Omental fat pad (tissue), 4 donors: ENCODE measurements at places on chromosomes 3 and 15. TPM values are rescaled to one million over a fixed set of nuclear protein-coding genes. Genes with fewer than 3 reads are reported as not detected.

GRCh38 chr3:27960133-27960532 lies 238.0 kb upstream of the EOMES start:
- no peak for DNase-seq

- DNase-seq, result no peak
Observed at GRCh38 chr3:143307613-143308183, 188.1 kb downstream of the CHST2 start.

- no peak for DNase-seq
Observed at GRCh38 chr15:68428431-68428940, 3.5 kb downstream of the ITGA11 start.

GRCh38 chr3:124451630-124452317 lies 278.5 kb upstream of the UMPS start:
- no peak for DNase-seq

PPM1M gene
- total RNA-seq, result 26.9 TPM

DNA sequence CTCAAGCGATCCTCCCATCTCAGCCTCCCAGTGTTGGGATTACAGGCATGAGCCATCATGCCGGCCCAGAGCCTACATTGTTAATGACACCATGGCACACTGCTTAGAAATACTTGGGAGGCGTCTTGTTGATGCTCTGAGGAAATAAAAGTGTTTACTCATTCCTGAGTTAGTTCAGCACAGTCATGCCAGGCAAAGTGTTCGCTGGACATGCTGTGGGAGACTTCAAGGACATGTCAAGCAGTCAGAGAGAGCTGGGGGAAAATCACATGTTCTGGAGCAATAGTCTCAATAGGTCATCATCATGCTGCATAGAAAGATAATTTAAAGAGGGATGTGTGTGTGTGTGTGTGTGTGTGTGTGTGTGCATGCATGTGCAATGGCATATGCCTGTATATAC lies 37.5 kb downstream of the TTC23 start:
- no peak for DNase-seq

DNA sequence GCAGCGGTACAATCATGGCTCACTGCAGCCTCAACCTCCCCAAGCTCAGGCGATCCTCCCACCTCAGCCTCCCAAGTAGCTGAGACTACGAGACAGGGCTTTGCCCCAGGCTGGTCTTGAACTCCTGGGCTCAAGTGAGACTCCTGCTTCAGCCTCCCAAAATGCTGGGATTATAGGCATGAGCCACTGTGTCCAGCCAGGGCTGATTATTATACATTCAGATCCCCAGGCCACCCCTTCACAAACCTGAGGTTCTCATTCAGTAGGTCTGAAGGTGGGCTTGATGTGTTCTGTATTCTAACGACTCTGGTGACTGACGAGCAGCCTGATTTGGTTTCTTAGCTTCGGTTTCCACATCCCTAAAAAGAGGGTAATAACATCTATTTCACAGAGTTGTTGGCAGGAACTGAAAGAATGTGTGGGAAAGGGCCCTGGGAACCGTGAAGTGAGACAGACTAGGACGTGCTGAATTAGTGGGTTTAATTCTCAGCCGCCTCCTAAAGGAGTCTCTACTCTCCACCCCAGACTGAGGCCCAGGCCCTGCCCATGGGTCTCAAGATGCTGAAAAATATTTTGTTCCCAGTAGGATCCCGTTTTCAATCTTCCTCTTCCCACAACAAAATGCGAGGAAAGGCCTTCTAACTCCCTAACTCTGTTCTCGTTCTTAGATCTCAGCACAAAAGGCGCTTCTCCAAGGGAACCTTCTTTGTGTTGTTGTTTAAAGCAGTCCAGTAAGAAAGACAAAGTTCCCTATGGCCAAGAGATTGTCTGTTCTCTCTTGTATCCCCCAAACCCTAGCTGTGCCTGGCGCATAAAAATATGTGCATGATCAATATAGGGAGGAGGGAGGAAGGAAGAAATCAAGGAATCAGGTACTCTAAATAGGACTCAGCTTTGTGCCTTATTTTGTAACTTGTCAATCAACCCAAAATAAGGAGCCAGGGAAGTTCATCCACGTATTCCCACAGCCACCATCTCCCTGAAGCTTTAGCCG lies 210.0 kb upstream of the TOPAZ1 start:
- no peak for DNase-seq

- no peak for DNase-seq
Observed at GRCh38 chr15:81334768-81335435, 11.0 kb upstream of the STARD5 start.

GRCh38 chr15:49242820-49243219 lies 72.8 kb downstream of the GALK2 start:
- no peak for DNase-seq

TXNRD3 gene
- 12.5 TPM for total RNA-seq

DNA sequence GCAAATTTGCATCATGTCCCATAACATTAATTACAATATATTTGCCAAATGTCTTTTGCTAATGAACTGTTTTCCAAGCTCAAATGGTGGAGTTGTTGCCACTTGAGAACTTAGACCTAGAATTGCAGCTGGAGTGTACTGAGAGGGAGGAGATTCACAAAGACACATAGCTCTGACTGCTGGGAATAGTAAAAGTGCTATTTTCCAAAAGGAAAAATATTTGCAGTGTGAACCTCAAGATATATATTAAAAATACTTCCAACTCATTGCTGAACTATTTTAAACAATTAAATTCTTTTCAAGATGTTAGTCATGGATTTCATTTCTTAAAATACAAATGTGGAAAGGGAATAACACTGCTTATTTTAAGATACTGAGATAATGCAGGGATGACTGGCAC lies 666.8 kb upstream of the ARPP21 start:
- DNase-seq, result no peak
